Uterus (tissue), 4 donors: ENCODE measurements at places on chromosomes 6 and 20.

DNA sequence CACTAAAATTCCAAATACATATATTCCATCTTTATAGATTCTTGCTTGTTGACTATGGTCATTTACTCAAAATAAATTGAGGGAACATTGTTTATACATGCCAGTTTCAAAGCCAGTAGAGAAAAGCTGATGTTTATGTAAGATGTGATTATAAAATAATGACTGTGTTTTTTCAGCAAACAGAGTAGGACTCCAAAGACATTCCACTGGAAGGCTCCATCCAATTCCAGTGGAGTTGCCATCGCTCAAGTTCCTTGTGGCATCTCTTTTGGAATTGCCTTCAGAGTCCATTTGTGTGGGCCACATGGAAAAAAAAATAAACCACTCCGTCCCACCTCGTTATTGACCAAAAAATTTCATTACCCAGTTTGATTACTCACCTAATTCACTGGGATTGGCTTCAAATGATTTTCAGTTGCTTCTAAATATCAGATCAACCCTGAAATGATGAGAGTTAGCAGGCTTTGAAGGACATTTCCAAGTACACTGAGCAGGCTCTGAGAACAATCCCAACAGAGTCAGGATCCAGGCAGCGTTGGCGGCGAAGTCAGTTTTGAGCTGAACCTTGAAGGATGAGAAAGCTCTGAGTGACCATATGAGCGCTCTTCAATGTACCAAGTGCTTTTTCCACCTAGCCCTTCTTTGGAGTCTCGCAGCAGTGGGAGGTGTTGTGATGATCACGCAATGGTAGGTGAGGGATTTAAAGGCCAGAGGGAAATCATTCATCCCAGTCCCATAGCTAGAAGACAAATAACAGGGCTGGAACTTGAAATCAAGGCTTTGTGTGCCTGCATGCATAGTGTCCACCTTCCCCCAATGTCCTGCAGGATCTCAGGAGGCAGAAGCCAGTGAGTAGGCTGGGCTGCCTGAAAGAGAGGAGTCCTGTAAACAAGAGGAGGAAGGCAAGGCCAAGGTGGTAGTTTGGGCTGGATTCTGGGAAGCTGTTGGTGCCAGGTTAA, 281.7 kb downstream of the CDC5L start:
- no peak overlapping the region for H3K27ac ChIP-seq
- no peaks in the 10 kb centered on the region for H3K27me3 ChIP-seq
- H3K36me3 ChIP-seq: no peaks in the 10 kb centered on the region
- no peaks in the 10 kb centered on the region for H3K4me1 ChIP-seq
- DNase-seq: no peak

GRCh38 chr6:111922454-111923297, 49.4 kb upstream of the FYN start:
- no peaks in the 10 kb centered on the region for H3K27me3 ChIP-seq
- H3K4me3 ChIP-seq: no peak overlapping the region
- no peaks in the 10 kb centered on the region for H3K4me1 ChIP-seq
- H3K36me3 ChIP-seq: no peaks in the 10 kb centered on the region

GRCh38 chr20:8504030-8504429, 372.0 kb downstream of the PLCB1 start:
- no peak overlapping the region for H3K4me3 ChIP-seq
- H3K27ac ChIP-seq: no peak overlapping the region
- no peaks in the 10 kb centered on the region for H3K36me3 ChIP-seq
- no peaks in the 10 kb centered on the region for H3K4me1 ChIP-seq

- H3K4me3 ChIP-seq: no peak overlapping the region
- DNase-seq: no peak
- no peaks in the 10 kb centered on the region for H3K36me3 ChIP-seq
- H3K4me1 ChIP-seq: no peaks in the 10 kb centered on the region
Observed at GRCh38 chr6:4185419-4185818, 50.0 kb upstream of the ECI2 start.
